H54 (cell line): ENCODE measurements at places on chromosomes 6 and 20.

DNA sequence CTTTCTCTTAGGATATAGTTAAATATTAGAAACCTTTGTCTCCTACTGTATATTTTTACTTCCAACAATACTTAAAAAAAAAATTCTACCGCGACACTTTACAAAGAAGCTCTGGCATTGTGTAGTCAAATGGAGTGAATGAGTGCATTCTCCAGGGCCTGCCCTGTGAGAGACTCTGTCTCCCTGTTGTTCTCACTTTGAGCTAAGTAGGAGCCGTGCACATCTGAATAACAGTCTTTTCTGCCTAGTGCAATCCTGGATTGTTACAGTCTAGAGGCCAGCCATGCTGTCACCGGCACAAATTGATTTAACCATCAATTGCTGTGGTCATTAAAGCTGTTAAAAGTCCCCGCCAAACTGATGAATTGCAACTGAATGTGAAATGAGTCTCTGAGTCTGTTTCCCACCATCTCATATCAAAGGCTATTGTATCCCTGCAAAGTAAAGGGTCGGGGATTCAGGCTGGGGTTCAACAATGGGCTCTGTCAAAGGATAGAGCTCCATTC lies 156.0 kb downstream of the RFPL4B start:
- DNase-seq: no peak

- no peak for DNase-seq
Observed at GRCh38 chr20:34534391-34535165, 18.4 kb downstream of the DYNLRB1 start.

GRCh38 chr6:2731281-2731909 lies 19.3 kb downstream of the MYLK4 start:
- no peak for DNase-seq

DNA sequence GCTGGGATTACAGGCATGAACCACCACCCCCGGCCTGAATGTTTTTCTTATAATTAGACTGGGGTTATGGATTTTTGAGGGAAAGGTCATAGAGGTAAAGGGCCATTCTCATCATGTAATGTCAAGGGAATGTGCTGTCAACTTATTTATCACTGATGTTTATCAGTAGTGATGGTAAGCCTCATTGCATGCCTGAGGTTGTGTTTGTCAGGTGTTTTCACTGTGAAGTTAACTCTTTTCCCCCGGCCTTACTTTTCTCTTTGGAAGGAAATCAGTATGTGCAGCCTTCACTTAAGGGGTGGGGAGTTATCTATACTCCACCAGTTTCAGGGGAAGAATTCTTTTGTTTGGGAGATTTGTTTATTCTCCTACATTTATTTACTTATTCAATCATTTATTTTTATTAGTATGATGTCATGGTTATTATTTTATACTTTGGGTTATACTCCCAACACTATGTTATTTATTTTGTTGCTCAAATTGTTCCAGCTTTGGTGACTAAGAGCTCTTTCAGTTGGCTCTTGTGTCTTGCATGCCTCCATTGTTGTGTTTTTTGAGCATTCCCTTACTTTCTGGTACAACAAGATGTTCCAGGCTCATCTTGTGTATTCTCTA lies 2.8 kb upstream of the SLC17A5 start:
- DNase-seq: no peak

DNA sequence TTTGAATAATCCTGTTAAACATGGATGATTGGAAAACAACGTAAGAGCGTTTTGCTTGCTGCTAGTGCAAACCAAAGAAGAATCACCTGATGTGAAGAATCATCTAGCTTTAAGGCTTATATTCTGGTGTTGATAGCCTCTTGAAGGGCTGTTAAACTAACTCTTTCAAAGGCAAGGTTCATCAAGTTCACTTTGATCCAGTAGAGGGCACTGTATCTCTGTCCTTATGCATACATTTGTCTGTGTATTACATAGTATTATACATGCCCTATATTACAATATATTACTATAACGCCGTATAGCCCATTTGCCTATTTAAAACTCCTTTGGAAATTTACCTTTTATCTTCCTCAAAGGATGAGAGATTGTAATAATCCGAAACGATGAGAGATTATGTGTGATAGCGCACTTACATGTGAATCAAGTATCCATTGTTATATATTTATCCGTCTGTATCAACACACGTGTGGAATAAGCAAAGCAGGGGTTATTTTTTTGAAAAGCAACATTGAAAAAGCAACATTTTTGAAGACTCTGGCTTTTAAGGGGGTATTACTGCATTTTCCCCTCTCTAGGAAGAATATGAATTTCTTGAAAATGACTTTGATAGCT lies 50.8 kb upstream of the NRN1 start:
- DNase-seq: no peak

GRCh38 chr6:139256087-139256486 lies 35.7 kb downstream of the TXLNB start:
- no peak for DNase-seq

DNA sequence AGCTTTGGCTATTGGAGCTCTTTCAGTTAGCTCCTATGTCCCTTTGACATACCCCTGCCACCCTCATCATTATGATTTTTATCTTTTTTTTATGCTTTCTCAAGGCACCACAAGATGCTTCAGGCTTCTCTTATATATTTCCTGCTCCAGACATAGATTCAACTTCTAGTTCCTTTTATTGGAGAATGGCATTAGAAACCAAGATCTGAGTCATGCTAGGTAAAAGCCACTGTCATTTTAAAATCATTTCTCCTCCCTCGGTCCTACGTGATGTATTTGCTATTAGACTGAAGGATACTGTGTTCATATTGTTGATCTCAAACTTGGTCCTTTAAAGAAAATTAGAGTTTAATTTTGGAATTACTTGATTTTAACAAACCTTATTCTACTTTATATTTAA lies 8.3 kb downstream of the TENT5A start:
- no peak for DNase-seq

GRCh38 chr6:152094992-152095592 lies 287.6 kb downstream of the ESR1 start:
- DNase-seq: peak; percentile 48

DNA sequence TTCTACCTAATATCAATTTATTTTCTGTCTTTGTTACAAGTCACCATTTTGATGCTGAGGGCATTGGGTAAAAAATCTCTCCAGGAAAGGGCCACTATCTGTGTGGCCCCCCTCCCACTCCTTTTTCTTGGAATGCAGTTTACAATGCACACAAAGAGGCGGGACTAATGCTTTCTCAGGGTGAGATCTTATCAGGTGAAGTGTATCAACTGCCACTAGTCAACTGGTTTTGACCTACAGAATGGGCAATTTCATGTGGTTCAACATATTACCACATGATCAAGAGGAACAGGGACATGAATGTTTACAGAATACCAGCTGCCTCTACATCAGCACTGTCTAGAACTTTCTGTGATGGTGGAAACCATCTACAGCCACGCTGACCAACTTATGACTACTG lies 3.7 kb downstream of the RRBP1 start:
- no peak for DNase-seq

DNA sequence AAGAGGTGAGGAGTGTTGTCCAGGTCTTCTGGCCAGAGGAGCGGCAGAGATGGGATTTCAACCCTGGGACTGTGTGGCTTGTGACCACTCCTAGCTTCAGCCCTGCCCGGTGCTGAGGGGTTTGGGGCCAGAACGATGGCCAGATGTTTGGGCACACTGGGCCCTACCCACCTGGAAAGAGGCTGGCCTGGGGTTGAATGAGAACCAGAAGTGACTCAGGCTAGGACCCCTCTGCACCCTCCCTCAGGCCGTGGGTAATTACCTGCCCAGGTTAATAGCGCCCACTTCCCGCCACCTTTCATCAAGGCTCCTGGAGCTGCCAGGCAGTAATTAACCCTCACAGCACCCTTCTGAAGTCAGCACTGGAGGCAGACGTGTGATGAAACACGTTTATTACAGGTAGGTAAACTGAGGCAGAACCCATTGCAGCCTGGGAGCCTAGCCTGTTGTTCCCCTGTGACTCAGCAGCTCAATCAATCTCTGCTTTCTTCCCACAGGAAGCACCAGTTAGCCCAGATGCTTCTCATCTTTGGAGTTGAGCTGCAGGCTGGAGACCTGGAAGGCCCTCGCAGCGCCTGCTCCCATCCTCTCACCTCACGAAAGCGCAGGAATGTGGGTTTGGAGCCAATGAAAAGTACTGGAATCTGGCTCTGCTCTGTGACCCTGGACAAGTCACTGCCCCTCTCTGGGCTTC lies 120.8 kb downstream of the CEBPB start:
- no peak for DNase-seq

DNA sequence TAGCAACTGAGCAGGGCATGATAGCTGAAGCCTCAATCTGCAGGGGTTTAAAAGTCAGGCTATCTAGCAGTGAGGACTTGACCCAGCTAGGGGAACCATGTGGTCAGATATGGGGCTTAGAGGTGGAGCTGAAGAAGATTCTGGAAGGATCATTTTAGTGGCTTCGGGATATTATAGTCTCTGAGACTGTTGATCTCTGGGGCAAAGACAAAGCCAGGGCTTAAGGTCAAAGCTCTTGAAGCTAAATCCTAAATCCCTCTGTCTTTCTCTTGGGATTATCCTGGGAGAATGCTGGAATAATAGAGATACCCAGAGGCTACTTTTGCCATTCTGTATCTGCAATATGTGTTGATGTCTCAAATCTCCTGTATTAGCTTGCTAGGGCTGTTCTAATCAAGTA lies 132.2 kb downstream of the DHX35 start:
- DNase-seq: no peak

DNA sequence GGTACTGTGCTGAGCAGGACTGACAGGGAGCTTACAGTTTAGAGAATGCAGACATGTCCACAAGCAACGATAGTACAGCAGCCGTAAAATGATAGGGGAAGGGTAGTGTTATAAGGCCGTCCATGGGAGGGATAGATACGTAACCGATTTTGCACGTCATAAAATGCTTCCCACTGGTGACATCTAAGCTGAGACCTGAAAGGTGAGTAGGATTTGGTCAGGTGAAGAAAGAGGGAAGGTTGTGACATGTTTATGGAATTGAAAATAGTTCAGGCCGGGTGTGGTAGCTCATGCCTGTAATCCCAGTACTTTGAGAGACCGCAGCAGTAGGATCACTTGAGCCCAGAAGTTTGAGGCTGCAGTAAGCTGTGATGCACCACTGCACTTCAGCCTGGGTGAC lies 25.6 kb downstream of the SNX9 start:
- DNase-seq: no peak

GRCh38 chr6:27176096-27176495 lies 71.4 kb upstream of the PRSS16 start:
- no peak for DNase-seq

DNA sequence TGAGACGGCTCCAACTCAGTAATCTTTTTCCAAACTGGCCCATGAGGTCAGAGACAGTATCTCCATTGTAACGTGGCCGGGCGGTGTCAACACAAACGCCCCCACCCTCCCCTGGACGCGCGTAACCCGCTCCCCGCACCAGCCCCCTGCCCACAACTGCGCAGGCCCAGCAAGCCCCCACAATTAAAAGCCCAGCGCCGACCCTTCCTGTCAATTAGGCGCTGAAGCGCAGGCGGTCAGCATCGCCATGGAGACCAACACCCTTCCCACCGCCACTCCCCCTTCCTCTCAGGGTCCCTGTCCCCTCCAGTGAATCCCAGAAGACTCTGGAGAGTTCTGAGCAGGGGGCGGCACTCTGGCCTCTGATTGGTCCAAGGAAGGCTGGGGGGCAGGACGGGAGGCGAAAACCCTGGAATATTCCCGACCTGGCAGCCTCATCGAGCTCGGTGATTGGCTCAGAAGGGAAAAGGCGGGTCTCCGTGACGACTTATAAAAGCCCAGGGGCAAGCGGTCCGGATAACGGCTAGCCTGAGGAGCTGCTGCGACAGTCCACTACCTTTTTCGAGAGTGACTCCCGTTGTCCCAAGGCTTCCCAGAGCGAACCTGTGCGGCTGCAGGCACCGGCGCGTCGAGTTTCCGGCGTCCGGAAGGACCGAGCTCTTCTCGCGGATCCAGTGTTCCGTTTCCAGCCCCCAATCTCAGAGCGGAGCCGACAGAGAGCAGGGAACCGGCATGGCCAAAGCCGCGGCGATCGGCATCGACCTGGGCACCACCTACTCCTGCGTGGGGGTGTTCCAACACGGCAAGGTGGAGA lies at the start of the genes HSPA1A and HSPA1L:
HSPA1A (plus strand) TSS at position 519 of the 814 bp plus-strand sequence; CDS start at position 733, 214 bp downstream.
HSPA1L (minus strand) TSS at position 259 of the 814 bp plus-strand sequence. CDS start 3,311 bp downstream, outside the sequence.
- DNase-seq: no peak

- no peak for DNase-seq
Observed at GRCh38 chr6:14283600-14284235, 166.1 kb downstream of the CD83 start.

- no peak for DNase-seq
Observed at GRCh38 chr20:41715526-41715925, 97.3 kb upstream of the CHD6 start.

GRCh38 chr6:143400258-143401067 lies 50.0 kb downstream of the ADAT2 start:
- no peak for DNase-seq

DNA sequence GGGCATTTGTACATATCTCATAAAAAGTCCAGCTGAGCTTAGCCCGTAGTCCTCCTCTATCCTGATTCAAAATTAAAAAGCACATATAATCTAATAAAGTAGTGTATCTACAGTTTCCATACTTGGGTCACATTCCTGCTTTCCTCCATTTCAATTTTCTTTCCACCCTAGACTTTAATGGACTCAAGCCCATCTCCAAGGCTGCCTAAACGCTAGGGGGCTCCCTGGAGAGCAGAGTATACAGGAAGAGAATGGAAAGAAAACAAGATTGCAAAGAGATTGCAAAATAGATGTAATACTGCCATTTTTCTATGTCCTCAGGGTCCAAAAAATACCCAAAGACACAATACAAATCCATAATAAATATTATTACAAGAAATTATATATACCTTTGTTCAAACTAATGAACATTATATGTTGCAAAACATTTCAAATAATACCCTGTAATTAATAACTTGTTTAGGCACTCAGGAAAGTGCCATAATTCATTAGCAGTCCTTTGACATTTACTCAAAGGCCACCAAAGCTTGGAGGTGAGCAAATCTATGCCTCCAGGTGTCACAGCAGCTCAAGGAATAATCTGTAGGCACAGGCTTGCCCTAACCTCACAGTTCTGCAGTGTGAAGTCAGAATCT lies 2.4 kb upstream of the MCM3 start:
- peak; percentile 54 for DNase-seq

GRCh38 chr6:75493400-75494064 lies at the start of gene FILIP1:
FILIP1 (minus strand) TSS chr6:75493800; CDS start chr6:75414972, 78,828 bp downstream.
- DNase-seq: no peak

- no peak for DNase-seq
Observed at GRCh38 chr6:3885262-3886036, 36.3 kb downstream of the FAM50B start.

- no peak for DNase-seq
Observed at GRCh38 chr6:2209226-2209809, 36.1 kb downstream of the GMDS start.

DNA sequence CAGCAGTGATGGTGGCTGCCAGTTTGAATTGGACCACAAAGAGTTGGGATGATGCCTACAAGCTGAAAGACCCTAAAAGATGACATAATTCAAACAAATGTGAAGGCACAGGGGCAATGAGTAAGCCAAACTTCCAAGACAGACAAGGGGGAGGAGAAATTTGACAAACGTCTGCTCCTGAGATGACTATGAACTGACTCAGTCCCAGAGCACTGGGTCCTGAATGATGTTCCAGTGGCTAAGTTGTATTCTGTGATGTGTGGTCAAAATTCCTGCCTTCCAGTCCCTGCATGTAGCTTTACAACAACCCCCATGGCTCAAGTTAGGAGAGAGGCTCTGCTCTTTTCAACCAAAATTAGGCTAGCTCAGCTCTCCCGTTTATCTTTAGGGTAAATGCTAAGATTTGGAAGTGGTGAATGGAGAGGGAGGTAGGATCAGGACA lies 86.1 kb upstream of the SIRPA start:
- peak; percentile 80 for DNase-seq
